ENCODE measurements at places on chromosomes 4 and X. TPM values are rescaled to one million over a fixed set of nuclear protein-coding genes. Genes with fewer than 3 reads are reported as not detected.

GRCh38 chr4:99043346-99043745 is 45.2 kb downstream of the ADH5 start:
- no peak overlapping the region for H3K4me3 ChIP-seq
- no peaks in the 10 kb centered on the region for H3K27me3 ChIP-seq
- DNase-seq: no peak
- H3K36me3 ChIP-seq: no peaks in the 10 kb centered on the region
- H3K4me1 ChIP-seq: no peaks in the 10 kb centered on the region

- no peak overlapping the region for H3K27ac ChIP-seq
- DNase-seq: no peak
- no peaks in the 10 kb centered on the region for H3K27me3 ChIP-seq
- no peaks in the 10 kb centered on the region for H3K36me3 ChIP-seq
- H3K4me1 ChIP-seq: no peaks in the 10 kb centered on the region
Measured at GRCh38 chr4:122073615-122074014, 78.5 kb upstream of the BLTP1 start.

- H3K4me1 ChIP-seq: no peaks in the 10 kb centered on the region
- H3K27me3 ChIP-seq: no peaks in the 10 kb centered on the region
- no peaks in the 10 kb centered on the region for H3K36me3 ChIP-seq
Measured at GRCh38 chr4:155624478-155624877, 42.2 kb upstream of the GUCY1A1 start.

- DNase-seq: no peak
- no peaks in the 10 kb centered on the region for H3K27me3 ChIP-seq
- no peaks in the 10 kb centered on the region for H3K36me3 ChIP-seq
Measured at GRCh38 chrX:15336023-15336413, 695 bp upstream of the PIGA start.

RIPPLY1 gene
- total RNA-seq: not detected

DNA sequence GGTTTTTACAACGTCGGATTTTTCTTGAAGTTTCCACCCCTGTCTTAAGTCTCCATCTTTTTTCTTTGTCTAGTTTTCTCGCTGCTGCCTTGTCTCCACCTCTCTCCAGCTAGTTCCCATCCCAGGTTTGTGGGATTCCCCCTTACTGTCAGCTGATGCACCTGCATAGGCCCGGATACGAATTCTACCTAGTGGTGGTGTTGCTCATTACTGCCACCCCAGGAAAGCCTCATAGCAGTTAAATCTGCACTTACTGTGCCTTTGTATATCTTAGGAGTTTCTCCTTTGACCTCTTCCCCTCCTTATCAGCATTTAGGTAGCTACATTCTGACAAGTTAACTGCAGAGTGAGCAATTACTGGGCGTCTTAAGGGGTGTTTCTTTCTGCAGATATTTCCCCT is 1693.1 kb upstream of the TENM3 start:
- H3K4me1 ChIP-seq: no peaks in the 10 kb centered on the region
- no peaks in the 10 kb centered on the region for H3K27me3 ChIP-seq
- H3K36me3 ChIP-seq: no peaks in the 10 kb centered on the region
- H3K27ac ChIP-seq: no peak overlapping the region
- no peak overlapping the region for H3K4me3 ChIP-seq
- DNase-seq: no peak

GRCh38 chrX:55120761-55121358 is 32.0 kb downstream of the PAGE2 start:
- no peak overlapping the region for H3K27ac ChIP-seq
- DNase-seq: no peak
- no peaks in the 10 kb centered on the region for H3K27me3 ChIP-seq
- H3K4me1 ChIP-seq: no peaks in the 10 kb centered on the region
- no peak overlapping the region for H3K4me3 ChIP-seq

DNA sequence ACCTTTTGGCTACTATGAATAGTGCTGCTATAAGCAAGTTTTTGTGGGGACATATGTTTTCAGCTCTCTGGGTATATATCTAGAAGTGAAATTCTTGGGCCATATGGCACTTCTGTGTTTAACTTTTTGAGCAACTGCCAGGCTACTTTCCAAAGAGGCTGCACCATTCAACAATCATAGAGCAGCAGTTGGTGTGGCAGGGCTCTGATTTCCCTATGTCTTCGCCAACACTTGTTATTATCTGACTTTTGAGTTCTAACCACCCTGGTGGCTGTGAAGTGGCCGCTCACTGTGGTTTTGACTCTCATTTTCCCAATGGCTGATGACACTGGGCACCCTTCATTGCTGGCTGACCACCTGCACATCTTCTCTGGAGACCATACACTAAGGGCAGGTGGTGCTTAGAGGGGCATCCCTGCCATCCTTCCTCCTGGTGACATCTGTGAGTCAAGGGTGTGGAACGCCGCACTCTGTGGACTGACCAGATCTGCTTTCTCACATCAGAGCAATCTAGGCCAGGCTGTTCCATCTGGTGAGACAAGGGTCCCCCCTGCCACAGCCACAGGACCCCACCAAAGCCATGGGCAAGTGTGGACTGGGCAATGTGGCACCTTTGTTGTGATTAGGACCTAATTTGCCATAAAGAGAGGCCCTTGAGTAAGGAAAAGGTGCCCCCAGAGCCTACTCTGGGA is 49.6 kb downstream of the ZFYVE28 start:
- DNase-seq: peak; percentile 42
- H3K36me3 ChIP-seq: no peaks in the 10 kb centered on the region
- H3K27ac ChIP-seq: no peak overlapping the region
- H3K4me3 ChIP-seq: no peak overlapping the region

NAA15 gene
- 45.4 TPM for total RNA-seq

CT45A5 gene
- total RNA-seq: not detected

SOX3 gene
- total RNA-seq: not detected

DNA sequence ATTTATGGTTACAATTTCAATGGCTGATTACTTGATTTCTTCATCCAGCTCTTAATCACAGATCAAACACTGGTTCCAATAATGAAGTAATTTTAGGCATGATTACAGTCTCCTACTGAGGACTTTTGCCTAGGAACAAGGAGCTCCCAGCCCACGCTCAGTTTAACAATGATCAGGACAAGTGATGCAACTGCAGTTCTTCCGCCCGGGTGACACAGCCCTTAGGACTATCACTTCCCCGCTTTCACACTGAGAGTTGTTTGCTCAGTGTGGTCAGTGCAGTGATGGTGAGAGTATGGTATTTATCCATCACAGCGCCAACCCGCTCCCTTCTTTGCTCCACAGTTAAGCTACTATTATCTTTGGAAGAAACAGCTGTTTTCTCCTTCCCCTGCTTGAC is 203.2 kb upstream of the MBNL3 start:
- H3K36me3 ChIP-seq: no peaks in the 10 kb centered on the region
- H3K27me3 ChIP-seq: no peaks in the 10 kb centered on the region
- no peaks in the 10 kb centered on the region for H3K4me1 ChIP-seq
- DNase-seq: no peak

DNA sequence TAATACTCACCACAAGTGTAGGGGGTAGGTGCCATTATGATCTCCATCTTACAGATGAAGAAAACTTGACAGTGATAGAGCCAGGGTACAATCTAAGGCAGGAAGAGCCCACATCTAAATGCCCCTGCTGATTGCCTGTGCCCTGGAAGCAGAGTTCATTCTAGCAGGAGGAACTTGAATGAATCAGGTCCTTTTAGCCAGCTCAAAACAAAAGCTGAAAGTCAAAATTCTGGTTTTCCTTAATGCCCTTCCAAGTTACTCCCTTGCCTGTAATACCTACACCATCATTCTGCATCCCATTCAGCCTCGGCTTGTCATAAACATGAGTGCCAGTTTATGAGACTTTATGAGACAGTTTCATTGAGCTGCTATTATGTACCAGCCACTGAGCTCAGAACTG is 89.6 kb downstream of the SCD5 start:
- H3K4me3 ChIP-seq: no peak overlapping the region
- no peak overlapping the region for H3K27ac ChIP-seq
- no peaks in the 10 kb centered on the region for H3K36me3 ChIP-seq
- H3K27me3 ChIP-seq: no peaks in the 10 kb centered on the region
- no peaks in the 10 kb centered on the region for H3K4me1 ChIP-seq

DNA sequence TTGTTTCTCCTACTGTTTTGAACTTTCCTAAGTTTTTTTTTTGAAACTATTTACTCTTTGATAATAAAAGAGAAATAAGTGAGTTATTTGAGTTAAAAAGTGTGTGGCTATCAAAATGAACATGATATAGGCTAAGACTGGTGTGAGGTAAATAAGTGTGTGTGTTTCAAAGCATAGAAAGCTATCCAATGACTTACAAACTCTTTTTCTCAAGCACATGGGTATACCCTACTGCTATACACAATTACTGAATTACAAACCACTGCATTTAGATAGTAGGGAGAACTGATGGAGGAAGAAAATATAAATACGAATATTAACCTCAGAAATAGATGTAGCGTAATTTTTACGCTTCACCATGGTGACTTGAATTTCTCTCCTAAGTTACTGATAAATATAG is 305.8 kb upstream of the ANXA10 start:
- DNase-seq: no peak
- no peak overlapping the region for H3K27ac ChIP-seq
- no peaks in the 10 kb centered on the region for H3K27me3 ChIP-seq
- H3K36me3 ChIP-seq: no peaks in the 10 kb centered on the region

ESX1 gene
- total RNA-seq: not detected

GRCh38 chrX:2320580-2321327 is 180.0 kb downstream of the DHRSX start:
- H3K27me3 ChIP-seq: no peaks in the 10 kb centered on the region
- no peak overlapping the region for H3K4me3 ChIP-seq
- no peaks in the 10 kb centered on the region for H3K36me3 ChIP-seq
- no peaks in the 10 kb centered on the region for H3K4me1 ChIP-seq

GRCh38 chr4:122744229-122744628 is 11.7 kb downstream of the BBS12 start:
- no peak overlapping the region for H3K27ac ChIP-seq
- no peak overlapping the region for H3K4me3 ChIP-seq
- DNase-seq: no peak
- no peaks in the 10 kb centered on the region for H3K4me1 ChIP-seq
- H3K36me3 ChIP-seq: peaks cover 8% of the 10 kb centered on the region

SCRG1 gene
- 45.2 TPM for total RNA-seq

GRCh38 chr4:14520171-14520570 is 482.1 kb upstream of the CPEB2 start:
- H3K36me3 ChIP-seq: no peaks in the 10 kb centered on the region
- no peak overlapping the region for H3K27ac ChIP-seq
- no peak overlapping the region for H3K4me3 ChIP-seq
- DNase-seq: no peak
- H3K4me1 ChIP-seq: no peaks in the 10 kb centered on the region

DCAF8L2 gene
- not detected for total RNA-seq

Measured in aorta (tissue), 5 donors.